ENCODE measurements at places on chromosomes 12 and 14.

DNA sequence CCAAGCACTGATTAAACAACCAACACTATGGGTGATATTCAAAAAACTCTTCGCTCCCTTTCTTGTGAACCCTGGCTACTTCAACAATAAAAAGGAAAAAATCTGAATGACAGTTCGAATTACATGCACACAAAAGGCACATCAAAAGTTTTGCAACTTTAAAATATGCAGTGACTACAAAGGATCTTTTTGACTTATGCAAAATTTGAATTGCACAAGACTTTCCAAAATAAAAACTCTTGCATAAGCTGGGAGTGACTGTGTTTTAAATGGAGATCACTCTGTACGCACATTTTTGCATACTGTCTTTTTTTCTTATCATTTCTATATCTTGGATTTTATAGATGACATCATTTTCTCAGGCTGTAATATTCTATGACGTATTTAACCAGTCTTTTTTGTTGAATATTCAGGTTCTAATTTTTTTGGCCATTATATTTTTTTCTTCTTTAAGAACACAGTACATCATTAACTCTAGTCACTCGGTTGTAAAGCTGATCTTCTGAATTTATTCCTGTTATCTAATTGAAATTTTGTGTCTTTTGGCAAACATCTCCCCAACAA lies 667.6 kb upstream of the TBX3 start:
- DNase-seq, result no peak

DNA sequence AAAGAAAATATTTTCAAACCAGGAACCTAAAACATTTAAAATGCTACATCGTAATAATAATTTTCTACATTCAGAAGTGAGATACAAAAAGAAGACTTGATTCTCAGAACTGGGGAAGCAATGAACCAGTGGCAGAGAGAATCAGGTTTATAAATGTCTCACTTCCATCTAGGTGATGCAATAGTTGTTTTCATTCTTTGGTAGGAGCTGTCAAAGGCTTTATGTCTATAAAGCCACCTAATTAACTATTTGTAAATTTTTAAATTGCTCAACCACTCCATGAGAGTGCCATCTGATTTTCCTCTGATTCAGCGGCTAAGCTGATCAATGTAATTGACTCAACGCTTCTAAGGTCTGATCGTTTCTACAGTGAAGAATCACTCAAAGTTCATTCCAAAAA lies 66.1 kb downstream of the ARMH4 start:
- no peak for DNase-seq

GRCh38 chr14:51369814-51370213 lies 129.8 kb downstream of the TMX1 start:
- no peak for DNase-seq

DNA sequence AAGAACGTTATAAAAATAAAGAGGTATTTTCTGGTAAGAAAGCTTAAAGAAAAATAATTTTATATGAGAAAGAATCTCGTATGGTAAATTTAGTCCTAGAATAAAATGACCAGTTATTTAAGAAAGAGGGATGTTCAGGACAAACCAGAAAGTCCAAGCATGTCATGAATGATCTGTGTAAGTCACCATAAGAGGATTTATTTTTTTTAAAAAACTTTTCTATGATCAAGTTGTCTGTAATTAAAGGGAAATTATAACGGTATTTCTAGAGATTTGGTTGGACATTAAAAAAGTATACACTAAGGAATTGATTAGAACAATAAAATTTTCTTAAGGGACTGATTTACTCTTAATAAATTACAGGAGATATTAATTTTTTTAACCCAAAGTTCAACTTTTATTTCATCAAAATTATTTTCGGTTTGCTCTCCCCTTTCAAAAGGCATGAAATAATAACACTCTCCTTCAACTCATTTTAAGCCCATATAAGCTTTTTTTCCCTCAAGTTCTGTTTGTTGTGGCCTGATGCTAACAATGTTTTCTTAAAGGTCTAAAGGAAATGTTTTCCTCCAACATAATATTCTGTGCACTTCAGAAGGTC lies 49.9 kb upstream of the CPSF6 start:
- no peak for DNase-seq

DNA sequence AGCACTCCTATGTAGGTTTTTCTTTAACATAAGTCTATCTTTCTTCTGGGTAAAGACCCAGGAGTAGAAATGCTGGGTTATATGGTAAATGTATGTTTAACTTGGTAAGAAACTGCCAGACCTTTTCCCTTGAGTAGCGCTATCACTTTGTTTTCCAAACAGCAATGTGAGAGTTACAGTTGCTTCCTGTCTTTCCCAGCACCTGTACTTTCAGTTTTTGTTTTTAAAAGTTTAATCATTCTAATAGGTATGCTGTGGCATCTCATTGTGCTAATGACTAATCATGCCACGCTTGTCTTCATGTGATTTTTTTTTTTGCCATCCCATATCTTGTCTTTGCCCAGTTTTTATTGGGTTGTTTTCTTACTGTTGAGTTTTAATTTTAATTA lies 28.1 kb downstream of the GIT2 start:
- DNase-seq, result no peak

DNA sequence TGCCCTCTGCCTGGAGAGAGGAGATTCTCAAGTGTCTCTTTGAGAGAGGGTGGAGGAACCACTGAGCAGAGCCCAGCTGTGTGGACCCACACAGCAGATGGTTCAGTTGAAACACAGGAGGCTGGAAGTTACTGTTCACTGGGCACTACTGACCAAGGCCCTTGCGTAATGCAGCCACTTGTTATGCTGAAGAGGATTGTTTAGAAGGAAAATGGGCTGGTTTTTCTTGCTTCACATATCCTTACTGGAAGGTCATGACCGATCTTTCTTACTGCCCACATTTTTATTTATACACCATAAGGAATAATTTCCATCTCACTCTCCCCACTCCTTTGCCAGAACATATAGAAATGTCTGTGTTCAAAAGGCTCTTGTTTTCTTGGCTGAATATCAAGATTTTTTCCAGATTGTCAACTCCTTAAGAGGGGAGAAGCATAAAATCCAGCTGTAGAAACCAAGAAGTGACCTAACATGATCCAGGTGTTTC lies 375.1 kb upstream of the DDHD1 start:
- no peak for DNase-seq

- no peak for DNase-seq
These were observed 65.0 kb downstream of the GALNT9 start for GRCh38 chr12:132264086-132265010.

GRCh38 chr12:94297876-94298505 lies 149.6 kb downstream of the PLXNC1 start:
- no peak for DNase-seq

- peak; percentile 69 for DNase-seq
These were observed 329.0 kb downstream of the TMEM121 start for GRCh38 chr14:105855246-105855892.

DNA sequence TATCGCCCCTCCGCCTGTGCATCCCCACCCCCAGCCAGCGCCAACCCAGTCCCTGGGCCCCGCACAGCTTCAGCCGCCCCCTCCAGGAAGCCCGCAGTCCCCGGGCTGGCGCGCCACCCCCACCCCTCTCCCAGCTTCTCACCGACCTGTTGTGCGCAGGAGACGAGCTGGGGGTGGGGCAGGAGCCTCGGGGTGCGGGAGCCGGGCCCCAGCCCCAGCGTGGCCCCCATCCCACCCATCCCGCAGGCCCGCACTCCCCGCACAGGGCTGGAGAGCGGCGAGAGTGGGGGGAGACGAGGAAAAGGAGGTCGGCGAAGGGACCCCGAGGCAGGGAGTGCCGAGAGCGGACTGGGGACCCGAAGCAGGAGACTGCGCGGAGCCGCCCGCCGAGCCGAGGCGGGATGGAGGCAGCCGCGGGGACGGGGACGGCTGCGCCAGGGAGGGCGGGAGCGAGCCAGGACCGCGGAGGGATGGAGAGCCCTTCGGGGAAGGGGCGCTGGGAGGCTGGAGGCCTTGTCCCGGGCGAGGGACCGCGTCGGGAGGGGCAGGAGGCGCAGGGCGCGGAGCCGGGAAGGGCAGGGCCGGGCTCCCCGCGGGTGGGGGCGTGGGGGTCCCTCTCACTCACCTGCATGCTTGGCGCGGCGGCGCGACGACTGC lies 498 bp downstream of the PIANP start:
- no peak for DNase-seq

DNA sequence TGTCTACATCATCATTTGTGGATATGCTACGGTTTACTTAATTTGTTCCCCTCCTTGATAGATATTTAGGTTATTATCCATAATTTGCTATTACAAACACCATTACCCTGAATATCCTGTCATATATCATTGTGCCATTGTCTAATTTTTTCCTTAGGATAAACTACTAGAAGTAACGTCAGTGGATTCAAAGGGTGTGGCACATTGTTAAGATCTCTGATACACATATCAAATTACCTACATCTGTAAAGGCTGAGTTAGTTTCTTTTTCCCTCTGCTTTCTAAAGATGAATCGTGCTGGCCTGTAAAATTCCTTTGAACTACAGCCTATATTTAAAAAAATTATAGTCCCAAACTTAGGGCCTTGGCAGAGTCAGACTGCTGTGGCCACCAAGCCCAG lies 53.9 kb upstream of the STRN3 start:
- DNase-seq, result no peak

DNA sequence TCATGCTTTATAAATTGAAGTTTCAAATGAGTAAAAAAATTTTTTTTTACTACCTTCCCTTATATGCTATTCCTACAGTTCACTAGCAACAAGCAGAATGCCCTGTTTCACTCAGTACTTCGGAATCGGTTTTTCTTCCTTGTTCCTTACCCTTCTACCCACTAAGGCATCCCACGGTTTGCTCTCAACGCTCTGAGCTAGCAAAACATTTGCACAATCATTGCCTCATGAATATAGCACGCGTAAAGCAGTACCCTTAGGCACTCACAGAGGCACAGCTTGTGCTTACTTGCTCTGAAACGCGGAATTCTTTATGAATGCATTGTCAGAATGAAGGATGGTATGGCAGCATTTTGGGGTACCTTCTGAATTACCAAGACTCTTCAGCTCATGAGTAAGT lies 45.0 kb downstream of the PPP1R13B start:
- no peak for DNase-seq

GRCh38 chr12:57836442-57837375 lies 9.8 kb downstream of the CTDSP2 start:
- no peak for DNase-seq
